Naive thymus-derived CD4-positive, alpha-beta T cell (primary cell): ENCODE measurements at places on chromosomes 13 and 19. TPM values are rescaled to one million over a fixed set of nuclear protein-coding genes. Genes with fewer than 3 reads are reported as not detected.

DNA sequence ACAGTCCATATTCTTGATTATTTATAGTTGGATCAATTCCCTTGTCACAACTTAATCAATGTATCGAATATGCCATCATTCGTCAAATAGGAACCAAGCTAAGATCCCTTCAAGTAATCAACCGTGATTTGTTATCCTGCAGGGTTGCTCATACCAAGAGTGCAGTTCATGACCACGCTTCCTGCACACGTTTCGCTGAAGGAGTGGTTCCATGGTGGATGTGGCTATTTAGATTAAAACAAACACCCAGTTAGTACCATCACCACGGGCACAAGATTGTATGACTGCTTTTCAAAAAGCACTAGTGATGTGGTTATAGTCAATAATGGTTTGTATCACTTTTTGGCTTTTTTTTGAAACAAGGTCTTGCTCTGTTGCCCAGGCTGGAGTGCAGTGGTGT is 41.1 kb upstream of the CCNE1 start:
- no peak overlapping the region for H3K27ac ChIP-seq
- no peak for DNase-seq
- H3K4me1 ChIP-seq: no peaks in the 10 kb centered on the region
- H3K27me3 ChIP-seq: no peaks in the 10 kb centered on the region
- no peak overlapping the region for H3K4me3 ChIP-seq

ZFP30 gene
- total RNA-seq: 18.2 TPM

DNA sequence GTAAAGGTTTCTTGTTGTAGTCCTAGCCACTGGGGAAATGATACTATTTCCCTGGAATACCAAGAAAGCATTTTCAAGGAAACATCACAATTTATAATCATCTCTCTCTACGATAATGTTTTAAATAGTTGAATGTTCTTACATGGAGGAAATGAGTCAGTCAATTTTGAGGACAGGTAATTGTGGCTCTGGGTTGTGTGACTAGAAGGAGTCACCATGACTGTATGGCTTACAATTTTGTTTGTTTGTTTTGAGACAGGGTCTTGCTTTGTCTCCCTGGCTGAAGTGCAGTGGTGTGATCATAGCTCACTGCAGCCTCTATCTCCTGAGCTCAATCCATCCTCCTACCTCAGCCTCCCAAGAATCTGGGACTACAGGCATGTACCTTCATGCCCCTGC is 47.4 kb downstream of the COG3 start:
- no peaks in the 10 kb centered on the region for H3K27me3 ChIP-seq
- peaks cover 21% of the 10 kb centered on the region for H3K36me3 ChIP-seq
- H3K4me3 ChIP-seq: no peak overlapping the region
- no peaks in the 10 kb centered on the region for H3K4me1 ChIP-seq

CRLF1 gene
- not detected for total RNA-seq

EDDM13 gene
- total RNA-seq: not detected

DNA sequence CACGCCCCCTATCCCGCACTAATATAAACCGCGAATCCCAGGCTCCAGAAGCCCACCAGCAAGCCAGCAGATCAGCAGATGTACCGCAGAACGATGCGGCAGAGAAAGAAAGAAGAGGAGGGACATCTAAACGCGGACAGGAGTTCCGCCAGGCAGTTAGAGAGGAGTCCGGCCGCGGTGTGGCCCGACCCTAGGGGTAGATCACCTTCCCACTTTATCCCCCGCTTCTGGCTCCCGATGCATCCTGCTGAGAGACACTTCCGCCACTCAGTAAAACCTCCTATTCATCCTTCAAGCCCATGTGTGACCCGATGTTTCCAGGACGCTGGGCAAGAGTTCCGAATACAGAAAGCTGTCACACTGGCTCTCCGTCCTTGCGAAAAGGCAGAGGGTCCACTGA is 1046.8 kb downstream of the SLITRK5 start:
- no peak overlapping the region for H3K27ac ChIP-seq
- H3K4me3 ChIP-seq: no peak overlapping the region
- no peaks in the 10 kb centered on the region for H3K27me3 ChIP-seq
- no peaks in the 10 kb centered on the region for H3K36me3 ChIP-seq
- no peak for DNase-seq

GRCh38 chr19:7733376-7733775 is 1.5 kb upstream of the CLEC4G start:
- peaks cover 16% of the 10 kb centered on the region for H3K4me1 ChIP-seq
- H3K27me3 ChIP-seq: peaks cover 13% of the 10 kb centered on the region
- no peaks in the 10 kb centered on the region for H3K36me3 ChIP-seq
- H3K27ac ChIP-seq: no peak overlapping the region

DNA sequence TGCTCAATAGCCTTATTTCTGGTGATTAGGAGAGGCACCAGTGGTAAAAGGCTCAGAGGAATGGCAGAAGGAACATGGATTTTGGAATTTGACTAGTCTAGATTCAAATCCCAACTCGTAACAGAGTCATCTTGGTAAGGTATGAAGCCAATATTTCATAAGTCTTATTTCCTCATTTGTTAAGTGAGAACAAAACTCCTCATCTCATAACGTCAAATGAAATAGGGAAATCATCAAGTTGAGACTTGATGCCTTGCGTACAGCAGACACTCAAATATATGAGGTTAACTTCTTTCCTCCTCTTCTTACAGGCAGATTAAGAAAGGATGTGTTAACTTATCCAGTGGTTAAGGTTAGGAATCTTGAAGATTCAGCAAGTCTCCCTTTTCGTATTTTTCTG is 189.2 kb downstream of the DLEU7 start:
- no peak overlapping the region for H3K27ac ChIP-seq
- no peaks in the 10 kb centered on the region for H3K4me1 ChIP-seq
- no peaks in the 10 kb centered on the region for H3K27me3 ChIP-seq
- no peak overlapping the region for H3K4me3 ChIP-seq
- H3K36me3 ChIP-seq: no peaks in the 10 kb centered on the region
- no peak for DNase-seq

DNA sequence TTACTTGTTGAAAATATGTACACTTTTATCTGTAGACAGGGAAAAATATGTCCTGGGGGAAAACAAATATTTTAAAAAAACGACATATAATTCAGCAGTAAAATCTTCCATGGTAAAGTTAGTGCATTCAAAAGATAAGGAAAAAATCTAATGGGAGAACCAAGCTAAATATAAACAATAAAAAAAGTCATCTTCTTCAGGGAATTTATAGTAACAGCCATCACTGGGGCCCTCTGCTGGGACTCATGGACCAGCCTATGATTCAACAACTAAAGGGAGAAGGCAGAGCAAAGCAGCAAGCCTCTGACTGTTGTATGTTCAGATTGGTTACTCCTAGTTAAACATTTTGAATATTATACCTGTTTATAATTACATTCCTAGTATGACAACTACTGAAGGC is 93.0 kb downstream of the ITGBL1 start:
- no peaks in the 10 kb centered on the region for H3K4me1 ChIP-seq
- no peak for DNase-seq
- H3K27me3 ChIP-seq: no peaks in the 10 kb centered on the region

- no peak for DNase-seq
- H3K27me3 ChIP-seq: no peaks in the 10 kb centered on the region
- H3K36me3 ChIP-seq: no peaks in the 10 kb centered on the region
Observed at GRCh38 chr13:54975676-54976075, 1947.1 kb downstream of the OLFM4 start.

DNA sequence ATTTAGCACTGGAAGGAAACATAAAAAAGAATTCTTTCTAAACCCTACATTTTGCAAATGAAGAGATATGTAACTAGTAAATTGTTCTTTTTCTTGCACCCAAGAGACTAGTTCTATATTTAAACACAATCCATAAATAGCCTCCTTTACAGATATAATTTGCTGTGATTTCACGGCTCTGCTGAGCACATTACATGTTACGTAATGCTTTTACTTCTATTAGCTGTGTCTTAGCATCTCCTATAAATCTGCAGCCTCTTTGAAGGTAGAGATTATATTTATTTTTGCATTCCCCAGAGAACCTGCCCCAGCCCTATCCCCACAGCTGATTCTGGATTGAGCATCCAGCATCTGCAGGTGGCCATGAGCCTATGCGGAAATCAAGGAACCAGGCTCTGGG is 32.2 kb downstream of the LACC1 start:
- H3K27ac ChIP-seq: no peak overlapping the region
- no peaks in the 10 kb centered on the region for H3K27me3 ChIP-seq
- no peaks in the 10 kb centered on the region for H3K36me3 ChIP-seq
- no peak overlapping the region for H3K4me3 ChIP-seq

DNA sequence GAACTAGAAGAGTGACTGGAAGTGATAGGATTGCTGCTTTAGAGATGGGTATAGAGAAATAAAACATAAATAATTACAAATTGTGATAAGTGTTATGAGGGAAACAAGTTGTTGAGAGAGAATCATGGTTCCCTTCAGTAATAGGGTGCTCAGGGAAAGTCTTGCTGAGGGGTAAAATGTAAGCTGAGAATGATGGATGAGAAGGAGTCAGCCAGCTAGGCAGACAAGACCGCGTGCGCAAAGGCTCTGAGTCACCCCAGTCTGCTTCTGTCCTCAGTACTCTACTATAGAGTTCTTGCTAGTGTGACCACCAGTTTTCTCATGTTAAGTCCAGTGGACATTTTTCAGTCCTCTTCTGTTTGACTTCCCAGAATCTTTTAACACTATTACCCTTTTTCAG is 39.5 kb downstream of the PCCA start:
- no peak for DNase-seq
- no peaks in the 10 kb centered on the region for H3K36me3 ChIP-seq
- H3K27me3 ChIP-seq: no peaks in the 10 kb centered on the region

- H3K27me3 ChIP-seq: no peaks in the 10 kb centered on the region
- H3K4me3 ChIP-seq: peak overlapping the region; percentile 61
- peaks cover 10% of the 10 kb centered on the region for H3K4me1 ChIP-seq
- no peaks in the 10 kb centered on the region for H3K36me3 ChIP-seq
Observed at GRCh38 chr19:39558624-39559117, 18.7 kb upstream of the EID2 start.

- H3K27ac ChIP-seq: no peak overlapping the region
- no peaks in the 10 kb centered on the region for H3K27me3 ChIP-seq
- no peak for DNase-seq
- H3K4me3 ChIP-seq: no peak overlapping the region
- H3K36me3 ChIP-seq: no peaks in the 10 kb centered on the region
Observed at GRCh38 chr19:28387507-28387906, 825.4 kb downstream of the UQCRFS1 start.

DNA sequence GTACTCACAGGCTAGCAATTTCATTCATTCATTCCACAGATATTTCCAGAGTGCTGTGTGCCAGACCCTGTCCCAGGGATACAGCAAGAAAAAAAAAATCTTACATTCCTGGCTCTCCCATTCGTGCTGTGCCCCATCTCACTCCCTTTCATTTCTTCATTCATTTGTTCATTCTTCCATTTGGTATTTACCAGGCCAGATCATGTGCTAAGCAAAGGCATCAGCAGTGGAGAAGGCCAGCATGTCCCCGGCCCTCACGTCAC is 2.3 kb downstream of the MAP3K10 start:
- peaks cover 5% of the 10 kb centered on the region for H3K4me1 ChIP-seq
- peaks cover 5% of the 10 kb centered on the region for H3K36me3 ChIP-seq
- H3K27ac ChIP-seq: no peak overlapping the region
- H3K4me3 ChIP-seq: no peak overlapping the region
- no peak for DNase-seq
- no peaks in the 10 kb centered on the region for H3K27me3 ChIP-seq

DNA sequence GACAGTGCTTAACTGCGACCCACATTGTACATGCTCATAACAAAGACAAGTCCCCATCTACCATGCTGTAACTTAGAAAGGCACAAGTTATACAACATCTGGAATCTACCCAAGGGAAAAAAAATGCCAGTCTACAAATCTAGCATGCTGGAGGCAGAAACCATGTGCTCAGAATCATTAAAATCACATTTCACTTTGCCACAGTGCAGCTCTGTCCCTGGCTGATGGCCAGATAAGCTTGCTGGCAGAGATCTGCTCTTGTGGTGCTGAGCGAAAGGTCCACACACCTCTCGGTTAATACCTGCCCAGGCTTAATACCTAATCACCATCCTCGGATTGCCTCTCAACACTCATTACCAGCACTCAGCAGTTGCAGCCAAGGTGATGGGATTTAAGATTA is 74.1 kb upstream of the UQCRFS1 start:
- H3K27ac ChIP-seq: no peak overlapping the region
- no peaks in the 10 kb centered on the region for H3K27me3 ChIP-seq
- H3K4me1 ChIP-seq: no peaks in the 10 kb centered on the region

MBNL2 gene
- total RNA-seq: 28.6 TPM

DNA sequence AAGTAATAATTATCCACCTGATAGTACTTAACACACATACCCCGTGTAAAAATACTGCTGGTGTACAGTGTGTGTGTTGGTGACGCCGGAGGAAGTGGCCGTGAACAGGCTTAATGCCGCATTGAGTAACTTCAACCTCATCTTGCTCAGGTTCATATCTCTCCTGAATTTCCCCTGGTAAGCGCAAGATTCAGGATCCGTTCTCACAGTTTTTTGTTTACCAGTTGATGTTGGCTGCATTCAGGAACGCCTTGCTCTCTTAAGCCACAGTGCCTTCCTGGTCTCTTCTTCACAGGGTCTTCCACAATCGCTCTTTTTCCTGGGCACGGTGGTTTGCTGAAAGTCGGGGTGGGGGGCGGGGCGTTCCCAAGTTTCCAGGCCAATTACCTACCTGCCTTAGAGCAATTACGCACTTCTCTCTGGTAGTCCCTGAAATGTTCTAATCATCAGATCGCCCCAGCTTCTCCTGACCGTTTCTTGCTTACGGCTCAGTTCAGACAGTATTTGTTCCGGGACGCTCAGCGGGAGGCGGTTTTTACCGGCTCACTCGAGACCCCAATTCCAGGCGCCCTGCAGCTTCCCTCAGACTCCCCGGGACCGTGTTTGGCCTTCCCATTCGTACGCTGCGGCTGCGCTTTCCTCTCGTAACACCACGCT is 706 bp upstream of the DNAJC3 start:
- DNase-seq: peak; percentile 13
- H3K4me3 ChIP-seq: peak overlapping the region; percentile 88
- no peaks in the 10 kb centered on the region for H3K36me3 ChIP-seq
- peaks cover 25% of the 10 kb centered on the region for H3K4me1 ChIP-seq

KLF16 gene
- 19.6 and 20.8 TPM in 2 replicates for total RNA-seq

DNA sequence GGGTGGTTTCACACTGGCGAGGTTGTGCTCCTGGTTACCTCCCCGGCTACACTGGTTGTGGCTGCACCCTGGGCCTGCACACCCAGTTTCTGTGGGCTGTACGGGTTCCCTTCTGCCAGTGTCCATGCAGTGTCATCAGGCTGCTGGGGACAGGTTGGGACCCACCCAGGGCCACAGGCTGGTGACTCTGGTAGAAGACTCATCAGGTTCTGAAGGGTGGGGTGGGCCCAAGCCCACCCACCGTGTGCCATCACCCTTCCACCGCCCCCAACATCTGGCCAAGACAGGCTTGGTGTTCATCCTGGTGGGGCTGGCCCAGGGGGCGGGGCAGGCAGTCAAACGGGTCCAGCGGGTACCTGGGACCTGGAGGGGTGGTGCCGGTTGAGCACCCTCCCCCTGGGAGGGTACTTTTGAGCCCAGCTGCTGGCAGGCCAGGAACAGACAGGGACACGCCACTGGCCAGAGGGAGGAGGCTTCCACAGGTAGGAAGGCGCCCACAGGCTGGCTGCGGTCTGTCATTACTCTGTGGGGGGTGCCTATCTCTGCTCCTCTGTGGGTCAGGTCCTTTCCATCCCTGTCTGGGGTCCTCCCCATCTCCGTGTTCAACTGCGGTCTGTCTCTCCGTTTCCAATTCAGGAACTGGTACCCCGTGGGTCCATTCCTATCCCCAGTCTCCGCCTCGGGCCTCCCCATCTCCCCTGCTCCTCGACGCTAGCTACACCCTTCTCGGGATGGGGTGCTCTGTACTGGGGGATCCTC is at the start of gene RNF225:
RNF225 (plus strand) TSS at position 437 of the 759 bp plus-strand sequence. CDS start 434 bp downstream, outside the sequence.
- no peak within 1 kb of the TSS for H3K4me3 ChIP-seq
- H3K36me3 ChIP-seq: peaks cover 50% of the 10 kb centered on the region
- H3K4me1 ChIP-seq: peaks cover under 1% of the 10 kb centered on the region
- DNase-seq: no peak

SIGLEC12 gene
- total RNA-seq: not detected

VSTM2B gene
- total RNA-seq: not detected
